Stimulated activated CD8-positive, alpha-beta memory T cell treated with anti-CD3 and anti-CD28 coated beads, Interleukin-2, amount 100 ng/mL, for 1 hour (primary cell): ENCODE measurements at places on chromosomes 13 and 19.

- DNase-seq = no peak
Observed at GRCh38 chr19:11479090-11479897, 1.6 kb downstream of the ELAVL3 start.

- DNase-seq = no peak
Observed at GRCh38 chr19:15563325-15563794, 51.7 kb upstream of the CYP4F8 start.

- no peak for DNase-seq
Observed at GRCh38 chr19:17610384-17610783, 54.9 kb downstream of the COLGALT1 start.

- no peak for DNase-seq
Observed at GRCh38 chr19:867301-867793, 7.9 kb downstream of the CFD start.

DNA sequence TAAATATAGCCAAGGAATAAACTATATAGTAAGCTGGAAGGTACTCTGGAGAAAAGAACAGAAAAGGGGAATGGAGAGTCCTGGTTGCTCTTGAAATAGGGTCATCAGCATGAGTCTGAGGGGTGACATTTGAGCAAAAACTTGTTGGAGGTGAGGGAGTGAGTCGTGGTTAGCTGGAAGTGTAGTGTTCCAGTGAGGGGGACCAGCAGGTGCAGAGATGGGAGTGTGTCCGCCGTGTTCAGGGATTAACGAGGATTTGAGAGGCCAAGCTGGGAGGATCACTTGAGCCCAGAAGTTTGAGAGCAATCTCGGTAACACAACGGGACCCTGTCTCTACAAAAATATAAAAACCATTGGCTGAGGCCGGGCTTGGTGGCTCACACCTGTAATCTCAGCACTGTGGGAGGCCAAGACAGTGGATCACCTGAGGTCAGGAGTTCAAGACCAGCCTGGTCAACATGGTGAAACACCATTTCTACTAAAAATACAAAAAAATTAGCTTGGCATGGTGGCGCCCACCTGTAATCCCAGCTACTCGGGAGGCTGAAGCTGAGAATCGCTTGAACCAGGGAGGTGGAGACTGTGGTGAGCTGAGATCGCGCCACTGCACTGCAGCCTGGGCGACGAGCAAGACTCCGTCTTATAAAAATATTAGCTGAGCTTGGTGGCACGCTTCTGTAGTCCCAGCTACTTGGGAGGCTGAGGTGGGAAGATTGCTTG lies 1.1 kb downstream of the SUPT5H start:
- no peak for DNase-seq

- DNase-seq = no peak
Observed at GRCh38 chr19:13001166-13001501, 5.9 kb downstream of the NFIX start.

DNA sequence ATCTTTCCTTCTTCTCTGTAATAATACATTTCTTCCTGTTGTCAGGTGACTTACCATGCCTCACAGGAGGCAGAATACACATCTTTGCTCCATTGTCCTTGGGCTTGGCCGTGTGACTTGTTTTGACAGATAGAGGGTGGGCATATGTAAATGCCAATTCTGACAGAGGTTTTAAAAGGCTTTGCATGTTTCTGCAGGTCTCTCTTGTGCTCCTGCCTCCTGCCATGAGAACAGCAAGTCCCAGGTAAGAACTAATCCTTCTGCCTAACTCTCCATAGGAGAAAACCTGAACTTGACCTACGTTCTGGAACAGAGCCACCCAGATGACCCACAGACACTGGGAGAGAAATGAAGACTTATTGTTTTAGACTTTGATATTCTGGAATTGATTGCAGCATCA lies 88.7 kb upstream of the TNFSF11 start:
- no peak for DNase-seq

- no peak for DNase-seq
Observed at GRCh38 chr19:33465834-33466233, 55.8 kb downstream of the PEPD start.

DNA sequence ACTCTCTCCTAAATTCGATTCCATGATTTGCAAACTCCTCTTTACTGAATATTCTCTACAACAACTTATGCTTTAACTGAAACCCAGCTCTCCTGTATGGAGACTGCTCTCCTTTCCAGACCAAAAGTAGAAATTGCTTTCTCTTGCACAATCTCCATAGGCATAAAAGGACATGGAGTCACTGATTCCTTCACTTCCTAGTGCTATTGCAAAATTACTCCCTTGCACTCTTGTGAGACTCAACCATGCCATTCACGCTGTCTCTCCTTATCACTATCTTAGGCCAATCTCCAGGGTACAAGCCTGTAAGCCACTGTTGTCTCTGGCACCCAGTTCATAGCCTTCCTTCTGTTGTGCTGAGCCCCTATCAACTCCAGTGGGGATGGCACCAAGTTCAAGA lies 30.6 kb downstream of the SERPINE3 start:
- no peak for DNase-seq

- DNase-seq = no peak
Observed at GRCh38 chr19:18915639-18916038, 3.5 kb downstream of the COPE start.

DNA sequence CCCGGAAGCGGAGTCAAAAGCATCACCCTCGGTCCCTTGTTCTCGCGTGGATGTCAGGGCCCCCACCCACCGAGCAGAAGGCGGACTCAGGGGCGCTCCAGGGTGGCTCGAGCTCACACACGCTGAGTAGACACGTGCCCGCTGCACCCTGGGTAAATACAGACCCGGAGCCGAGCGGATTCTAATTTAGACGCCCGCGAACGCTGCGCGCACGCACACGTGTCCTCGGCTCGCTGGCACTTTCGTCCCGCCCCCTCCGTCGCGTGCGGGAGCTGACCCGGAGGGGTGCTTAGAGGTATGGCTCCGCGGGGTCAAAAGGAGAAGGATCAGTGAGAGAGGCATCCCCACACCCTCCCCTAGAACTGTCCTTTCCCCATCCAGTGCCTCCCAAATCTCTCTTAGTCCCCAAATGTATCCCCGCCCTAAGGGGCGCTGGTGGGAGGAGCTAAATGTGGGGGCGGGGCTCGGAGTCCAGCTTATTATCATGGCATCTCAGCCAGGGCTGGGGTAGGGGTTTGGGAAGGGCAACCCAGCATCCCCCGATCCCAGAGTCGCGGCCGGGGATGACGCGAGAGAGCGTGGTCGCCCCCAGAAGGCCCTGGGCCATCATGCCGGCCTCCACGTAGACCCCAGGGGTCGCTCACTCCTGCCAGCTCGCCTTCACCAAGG lies 451 bp upstream of the ICAM5 start:
- no peak for DNase-seq

- no peak for DNase-seq
Observed at GRCh38 chr19:5048727-5049553, 80.0 kb downstream of the KDM4B start.

DNA sequence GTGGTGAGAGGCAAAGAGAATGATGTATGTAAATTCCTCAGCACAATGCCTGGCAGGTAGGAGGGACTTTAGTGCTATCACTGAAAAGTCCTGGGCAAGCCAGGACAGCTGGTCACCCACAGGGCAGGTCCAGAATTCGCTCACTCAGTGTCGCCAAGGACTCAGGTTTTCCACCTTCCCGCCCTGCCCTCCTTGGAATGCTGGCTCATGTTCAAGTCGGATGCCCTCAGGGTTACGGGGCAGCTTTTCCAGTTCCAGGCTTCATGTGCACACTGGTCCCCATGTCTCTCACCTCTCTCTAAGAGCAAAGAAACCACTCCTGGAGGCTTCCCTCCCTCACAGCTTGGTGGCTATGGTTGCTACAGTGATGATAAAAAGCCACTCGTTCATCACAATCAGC lies 24.8 kb upstream of the NAXD start:
- DNase-seq = no peak

- no peak for DNase-seq
Observed at GRCh38 chr13:84896128-84896527, 903.1 kb downstream of the SLITRK6 start.

GRCh38 chr19:11404588-11405222 lies 14.4 kb downstream of the RGL3 start:
- no peak for DNase-seq

DNA sequence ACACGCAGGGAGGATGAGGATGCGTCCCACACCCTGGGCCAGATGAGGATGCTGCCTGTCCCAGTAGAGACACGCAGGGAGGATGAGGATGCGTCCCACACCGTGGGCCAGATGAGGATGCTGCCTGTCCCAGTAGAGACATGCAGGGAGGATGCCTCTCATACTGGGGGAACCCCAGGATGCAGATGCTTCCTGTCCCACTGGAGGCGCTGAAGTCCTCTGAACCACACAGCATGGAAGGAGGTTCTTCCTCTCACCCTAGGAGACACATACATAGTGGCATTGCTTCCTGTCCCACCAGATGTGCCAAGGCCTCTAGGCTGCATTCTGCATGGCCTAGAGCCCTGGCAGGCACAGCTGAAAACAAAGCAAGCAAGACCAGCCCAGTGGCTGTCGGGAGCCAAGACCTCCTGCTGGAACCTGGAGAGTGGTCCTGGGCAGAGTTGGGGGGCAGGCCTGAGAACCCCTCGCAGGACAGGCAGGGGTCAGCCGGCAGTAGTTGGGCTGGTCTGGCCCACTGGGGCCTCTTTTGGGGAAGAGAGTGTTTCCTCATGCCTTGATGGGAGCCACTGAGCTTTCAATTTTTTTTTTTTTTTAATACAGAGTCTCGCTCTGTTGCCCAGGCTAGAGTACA lies 4.3 kb downstream of the HPN start:
- DNase-seq = no peak

- no peak for DNase-seq
Observed at GRCh38 chr19:13007292-13008045, 12.2 kb downstream of the NFIX start.

GRCh38 chr13:73715114-73715910 lies 418.9 kb downstream of the KLF12 start:
- peak; percentile 3 for DNase-seq

DNA sequence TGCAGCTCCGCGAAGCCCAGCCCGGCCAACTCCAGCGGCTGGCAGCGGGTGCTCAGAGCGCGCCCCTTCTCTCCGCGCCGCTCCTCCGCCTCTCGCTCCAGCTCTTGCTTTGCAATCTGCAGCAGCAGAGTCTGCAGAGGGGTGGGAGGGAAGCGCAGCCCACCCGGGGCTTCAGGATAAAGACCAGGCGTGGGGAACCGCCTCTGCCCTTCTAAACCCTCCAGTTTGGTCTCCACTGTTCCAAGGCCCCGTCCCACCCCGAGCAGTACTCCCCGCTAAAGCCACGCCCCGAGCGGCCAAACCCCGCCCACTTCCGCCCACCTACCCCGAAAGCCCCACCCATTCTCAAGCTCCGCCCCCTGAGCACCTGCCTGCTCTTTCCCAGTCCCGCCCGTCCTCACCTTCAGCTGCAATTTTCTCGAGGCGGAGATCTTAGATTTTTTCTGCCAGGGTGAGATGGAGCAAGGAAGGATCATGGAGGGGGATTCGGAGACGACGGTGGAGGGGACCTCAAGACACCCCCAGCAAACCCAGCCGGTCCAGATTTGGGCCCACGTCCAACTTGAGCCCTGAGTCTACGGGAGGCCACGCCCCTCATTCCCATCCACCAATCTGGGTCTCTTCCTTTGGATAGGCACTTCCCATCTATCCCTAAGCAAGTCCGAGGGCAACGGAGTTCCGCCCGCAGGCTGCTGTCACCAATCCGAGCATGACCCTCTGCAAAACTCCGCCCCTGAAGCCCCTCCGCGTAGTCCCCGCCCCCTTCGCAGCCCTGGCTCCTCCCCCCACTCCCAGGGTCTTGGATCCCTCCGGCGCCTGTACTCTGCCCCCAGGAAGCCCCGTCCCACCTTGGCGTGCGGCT lies 1.1 kb downstream of the TNNI3 start:
- peak; percentile 16 for DNase-seq
